ENCODE measurements at places on chromosomes 1 and 21.

- DNase-seq = no peak
Observed at GRCh38 chr1:56297208-56297607, 282.2 kb downstream of the PLPP3 start.

- DNase-seq = no peak
Observed at GRCh38 chr21:27293239-27293638, 326.4 kb upstream of the ADAMTS5 start.

- no peak for DNase-seq
Observed at GRCh38 chr1:183593356-183593755, 3.1 kb upstream of the NCF2 start.

- no peak for DNase-seq
Observed at GRCh38 chr1:115136706-115137105, 47.4 kb upstream of the TSPAN2 start.

DNA sequence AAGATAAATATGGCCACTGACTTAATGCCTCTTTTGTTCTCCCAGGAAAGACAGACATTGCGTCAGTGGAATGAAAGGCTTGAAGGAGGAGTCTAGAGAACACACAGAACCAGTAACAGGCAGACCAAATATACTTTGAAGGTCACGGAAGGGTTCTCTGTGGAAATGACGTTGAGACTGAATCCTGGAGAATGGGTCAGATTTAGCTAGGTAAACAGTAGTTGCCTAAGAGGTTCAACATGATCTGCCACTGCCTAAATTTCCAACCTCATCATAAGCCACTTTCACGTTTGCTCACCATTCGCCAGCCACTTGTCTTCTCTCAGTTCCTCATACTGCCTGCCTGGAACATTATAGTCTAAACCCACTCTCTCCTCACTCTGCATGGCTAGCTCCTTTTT is 20.5 kb downstream of the PLA2G4A start:
- no peak for DNase-seq

- DNase-seq = no peak
Observed at GRCh38 chr1:41800311-41800829, 118.4 kb downstream of the HIVEP3 start.

DNA sequence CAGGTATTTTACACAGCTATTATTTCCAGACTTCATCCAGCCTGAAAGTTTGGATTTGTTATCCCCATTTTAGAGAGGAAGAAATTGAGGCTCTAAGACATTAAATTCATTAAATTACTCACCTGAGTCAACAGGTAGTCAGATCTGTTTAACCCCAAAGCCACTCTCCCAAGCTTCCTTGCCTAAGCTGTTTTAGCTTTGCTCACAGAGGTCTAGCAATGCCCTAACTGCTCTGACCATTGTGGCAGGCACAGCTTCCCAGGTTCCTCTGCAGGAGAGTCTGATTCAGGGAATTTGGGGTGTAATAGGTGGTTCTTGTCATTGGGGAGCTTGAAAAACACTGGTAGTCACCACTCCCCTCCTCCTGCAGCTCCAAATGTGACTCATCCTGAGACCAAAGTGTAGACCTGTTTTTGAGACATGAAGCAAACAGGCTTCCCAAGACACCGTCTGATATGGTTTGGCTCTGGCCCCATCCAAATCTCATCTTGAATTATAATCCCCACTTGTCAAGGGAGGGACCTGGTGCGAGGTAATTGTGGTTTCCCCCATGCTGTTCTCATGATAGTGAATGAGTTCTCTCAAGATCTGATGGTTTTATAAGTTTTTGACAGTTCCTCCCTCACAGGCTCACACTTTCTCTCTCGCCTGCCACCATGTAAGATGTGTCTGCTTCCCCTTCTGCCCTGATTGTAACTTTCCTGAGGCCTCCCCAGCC is 142.8 kb upstream of the DNAH14 start:
- DNase-seq = no peak

- DNase-seq = peak; percentile 83
Observed at GRCh38 chr1:173868266-173869020, at the start of gene ZBTB37. Gene ZBTB37 (plus strand): TSS chr1:173868380. CDS start chr1:173870226, 1,846 bp downstream.

- no peak for DNase-seq
Observed at GRCh38 chr1:7398982-7399381, 372.1 kb upstream of the VAMP3 start.

- DNase-seq = no peak
Observed at GRCh38 chr1:56501426-56501825, 77.9 kb downstream of the PLPP3 start.

DNA sequence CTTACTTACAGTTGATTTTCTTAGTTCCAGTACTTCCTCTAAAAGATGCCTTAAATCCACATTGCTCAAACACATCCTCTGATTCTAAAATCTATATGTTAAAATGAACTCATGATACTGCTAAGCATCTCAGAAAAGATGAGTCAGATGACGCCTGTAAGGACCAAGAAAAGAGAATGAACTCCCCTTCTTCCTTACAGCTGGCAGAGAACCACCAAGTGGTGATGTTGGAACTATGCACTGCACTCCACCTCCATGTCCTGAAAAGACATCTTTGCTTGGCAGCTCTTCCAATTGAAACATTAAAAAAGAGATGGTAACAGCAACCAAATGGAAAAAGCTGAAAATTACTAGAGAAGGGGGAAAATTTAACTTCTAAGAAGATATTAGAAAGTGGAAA is 648.8 kb downstream of the PTPRC start:
- no peak for DNase-seq

DNA sequence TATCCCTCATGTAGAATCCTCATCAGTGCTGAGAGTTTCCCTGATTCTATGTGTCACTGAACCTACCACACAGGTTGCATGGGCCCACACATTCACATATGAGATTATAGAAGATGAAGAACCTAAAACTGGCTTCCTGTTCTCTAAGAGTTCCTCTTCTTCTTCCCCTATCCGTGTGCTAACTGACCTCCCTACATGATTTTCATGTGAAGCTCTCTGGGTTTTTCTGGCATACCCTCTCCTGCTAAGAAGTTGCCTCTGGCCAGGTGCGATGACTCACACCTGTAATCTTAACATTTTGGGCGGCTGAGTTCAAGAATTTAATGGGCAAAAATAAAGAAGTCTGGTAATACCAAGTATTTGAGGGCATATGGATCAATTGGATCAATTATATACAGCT is 5.5 kb upstream of the CD244 start:
- no peak for DNase-seq

- DNase-seq = no peak
Observed at GRCh38 chr1:235017719-235018118, 110.9 kb downstream of the TOMM20 start.

DNA sequence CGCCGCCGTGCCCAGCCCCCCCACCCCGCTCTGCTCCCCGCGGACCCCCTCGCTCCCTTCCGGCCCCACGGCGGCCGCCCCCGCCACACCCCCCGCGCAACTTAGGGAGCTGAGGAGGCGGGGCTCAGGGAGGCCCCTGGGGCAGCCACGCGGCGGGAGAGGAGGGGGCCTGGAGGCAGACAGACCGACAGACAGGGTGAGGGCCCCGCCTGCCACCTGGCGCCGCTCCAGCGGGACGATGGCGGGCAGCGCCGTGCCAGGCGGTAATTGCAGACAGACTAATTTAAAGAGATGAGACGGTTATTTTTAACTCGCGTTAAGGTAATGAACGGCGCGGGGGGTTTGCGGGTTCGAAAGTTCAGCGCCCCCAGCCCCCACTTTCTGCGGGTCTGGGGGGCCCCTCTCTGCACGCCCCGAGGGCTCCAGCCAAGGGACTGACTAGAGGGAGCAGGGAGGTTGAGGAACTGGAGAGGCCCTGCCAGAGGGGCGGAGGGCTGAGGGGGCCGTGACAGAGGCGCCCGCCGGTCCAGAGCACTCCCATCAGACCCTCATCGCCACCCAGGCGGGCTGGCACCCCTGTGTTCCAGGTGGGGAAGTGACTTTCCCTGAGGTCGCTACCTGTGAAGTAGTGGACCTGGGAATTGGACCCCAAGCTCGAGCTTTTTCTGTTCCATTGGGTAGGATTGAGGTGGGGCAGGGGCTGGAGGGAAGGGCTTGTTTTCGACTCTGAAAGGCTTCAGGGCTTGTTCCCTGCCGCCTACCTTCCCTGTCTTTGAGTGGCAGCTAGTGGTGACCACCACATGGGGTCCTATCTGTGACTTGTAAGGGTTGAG is 5.4 kb downstream of the FOXO6 start:
- DNase-seq = peak; percentile 56

GRCh38 chr21:15240848-15241247 is 176.0 kb upstream of the NRIP1 start:
- DNase-seq = no peak

GRCh38 chr1:102875756-102876155 is 232.6 kb downstream of the COL11A1 start:
- no peak for DNase-seq

- DNase-seq = no peak
Observed at GRCh38 chr1:70987497-70987896, 60.1 kb downstream of the PTGER3 start.

- DNase-seq = no peak
Observed at GRCh38 chr1:70455291-70455690, 44.2 kb downstream of the CTH start.

GRCh38 chr21:29091033-29091432 is 17.6 kb upstream of the CCT8 start:
- no peak for DNase-seq

GRCh38 chr1:54153535-54154439 is 987 bp upstream of the CDCP2 start:
- DNase-seq = no peak

GRCh38 chr1:162710345-162710744 is 78.1 kb downstream of the DDR2 start:
- DNase-seq = no peak

DNA sequence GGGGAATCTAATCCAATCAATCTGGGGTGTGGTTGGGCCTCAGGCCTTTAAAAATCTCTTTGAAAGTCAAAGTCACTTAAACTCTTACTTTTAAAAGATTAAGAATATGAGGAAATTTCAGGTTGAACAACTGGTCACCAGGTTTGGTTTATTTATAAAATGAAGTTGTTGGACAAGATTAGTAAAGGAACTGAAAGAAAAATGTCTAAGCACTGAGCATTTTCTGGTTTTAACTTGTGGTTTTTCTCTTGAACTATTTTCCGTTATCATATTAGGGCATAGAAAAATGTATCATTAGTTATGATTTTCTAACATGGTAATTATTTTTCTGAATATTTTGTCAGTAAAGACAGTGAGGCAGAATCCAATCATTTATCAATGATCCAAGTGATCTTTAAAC is 49.6 kb downstream of the RGS2 start:
- DNase-seq = no peak

GRCh38 chr1:186948535-186948934 is 119.8 kb downstream of the PLA2G4A start:
- DNase-seq = no peak

DNA sequence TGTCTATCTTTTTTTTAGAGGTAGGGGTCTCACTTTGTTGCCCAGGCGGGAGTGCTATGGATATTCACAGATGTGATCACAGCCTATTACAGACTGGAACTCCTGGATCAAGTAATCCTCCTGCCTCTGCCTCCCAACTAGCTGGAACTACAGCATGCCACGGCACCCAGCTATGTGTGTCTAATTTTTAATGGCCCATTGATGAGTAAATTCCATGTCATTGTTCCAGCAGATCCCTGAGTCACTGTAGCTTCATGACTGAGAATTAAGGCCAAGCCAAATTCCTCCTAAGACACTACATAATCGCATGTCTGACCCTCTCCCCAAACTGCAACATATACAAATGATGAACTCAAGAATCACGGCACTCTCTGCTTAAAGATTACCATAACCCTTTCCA is 84.2 kb upstream of the RGS2 start:
- no peak for DNase-seq

DNA sequence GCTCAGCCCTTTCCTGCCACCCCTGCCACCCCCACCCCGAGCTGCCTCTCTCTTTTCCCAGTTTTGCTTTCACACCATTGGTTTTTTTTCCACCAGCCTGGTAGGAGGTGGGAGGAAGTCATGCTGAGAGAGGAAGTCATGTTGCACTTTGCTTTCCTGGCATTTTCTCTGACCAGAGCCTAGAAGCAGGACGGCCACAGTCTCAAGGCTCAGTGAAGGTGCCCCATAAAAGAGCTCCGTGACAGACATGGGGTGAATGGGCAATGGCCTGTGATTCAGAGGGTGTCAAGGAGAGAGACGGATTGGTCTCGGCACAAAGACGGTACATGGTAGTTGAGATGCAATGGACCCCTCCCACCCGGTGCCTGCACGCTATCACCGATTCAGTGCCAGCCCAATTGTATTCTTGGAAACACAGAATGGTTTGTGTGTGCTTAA is 42.1 kb upstream of the DMRTB1 start:
- no peak for DNase-seq

DNA sequence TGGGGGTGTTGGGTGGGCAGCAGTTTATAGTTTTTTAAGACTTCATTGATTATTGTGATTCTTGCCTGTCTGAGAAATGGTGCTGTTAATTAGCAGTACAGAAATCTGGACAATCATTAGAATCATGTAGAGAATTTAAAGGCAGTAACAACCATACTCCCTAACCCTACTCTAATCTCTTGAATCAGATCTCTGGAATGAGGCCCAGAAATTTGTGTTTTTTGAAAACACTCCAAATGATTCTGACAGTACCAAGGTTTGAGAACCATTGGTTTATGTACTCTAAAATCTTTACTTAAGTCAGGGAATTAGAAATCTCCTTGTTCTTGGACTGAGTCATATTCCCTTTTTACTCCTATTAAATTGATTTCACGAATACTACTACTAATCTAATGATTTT is 24.0 kb downstream of the FNBP1L start:
- no peak for DNase-seq

DNA sequence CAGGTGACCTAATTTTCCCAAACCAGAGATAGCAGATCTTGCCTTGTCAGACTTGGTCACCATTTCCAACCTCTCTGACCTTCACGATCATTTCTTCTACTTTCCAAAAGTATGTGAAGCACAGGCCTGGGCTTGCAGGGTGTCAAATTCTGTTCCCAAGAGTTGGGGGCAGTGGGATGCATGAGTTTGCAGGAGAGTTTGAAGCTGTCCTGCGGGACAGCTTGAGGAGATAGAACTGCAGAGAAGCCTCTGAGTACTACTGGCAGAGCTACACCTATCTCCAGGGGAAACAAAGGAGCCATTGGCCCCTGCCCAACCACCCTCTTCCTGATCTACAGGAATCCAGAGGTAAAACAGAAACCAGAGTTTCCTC is 11.3 kb downstream of the TXNIP start:
- no peak for DNase-seq

DNA sequence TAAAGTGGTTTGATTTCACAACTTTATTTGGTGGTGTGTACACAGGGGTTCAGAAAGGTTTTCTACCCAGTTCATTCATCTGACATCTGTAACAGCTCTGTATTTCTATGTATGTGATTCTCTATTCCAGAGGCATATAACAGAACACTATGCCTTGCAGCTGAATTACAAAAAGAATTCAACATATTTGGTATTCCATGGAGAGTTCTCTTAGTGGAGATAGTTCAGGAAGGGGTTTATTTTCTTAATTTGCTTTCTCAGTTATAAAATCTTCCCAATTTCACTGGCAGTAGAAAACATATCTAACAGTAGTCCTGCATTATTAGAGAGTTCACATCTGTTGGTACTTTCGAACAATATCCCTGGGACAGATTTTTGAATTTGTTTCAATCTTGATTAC is 207.9 kb upstream of the LYPLAL1 start:
- no peak for DNase-seq

DNA sequence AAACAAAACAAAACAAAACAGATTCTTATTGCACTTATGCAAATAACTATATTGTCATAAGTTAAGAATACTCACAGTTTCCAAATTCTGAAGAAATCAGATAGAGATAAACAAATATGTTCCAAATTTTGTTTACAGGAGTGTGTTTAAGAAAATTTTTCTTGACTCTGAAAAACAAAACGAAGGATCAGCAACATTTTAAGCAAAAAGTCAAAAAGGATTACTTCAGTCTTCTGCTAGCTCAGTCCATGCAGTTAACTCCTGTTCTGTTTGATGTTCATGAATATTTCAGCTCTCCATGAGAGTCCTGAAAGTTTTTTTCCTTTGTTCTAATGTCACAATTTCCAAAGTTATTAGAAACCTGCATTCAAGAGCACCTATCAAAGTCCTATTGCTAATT is 33.2 kb upstream of the KLF18 start:
- DNase-seq = no peak

Measured in thymus (tissue), 14 donors.